Jurkat, Clone E6-1 (cell line): ENCODE measurements at places on chromosomes 16 and 17.

- no peak for DNase-seq
Observed at GRCh38 chr17:55931446-55931845, 180.6 kb downstream of the PCTP start.

- DNase-seq, result no peak
Observed at GRCh38 chr17:6524520-6524919, 31.8 kb downstream of the PITPNM3 start.

- DNase-seq, result no peak
Observed at GRCh38 chr16:19346335-19346922, 60.9 kb downstream of the CLEC19A start.

DNA sequence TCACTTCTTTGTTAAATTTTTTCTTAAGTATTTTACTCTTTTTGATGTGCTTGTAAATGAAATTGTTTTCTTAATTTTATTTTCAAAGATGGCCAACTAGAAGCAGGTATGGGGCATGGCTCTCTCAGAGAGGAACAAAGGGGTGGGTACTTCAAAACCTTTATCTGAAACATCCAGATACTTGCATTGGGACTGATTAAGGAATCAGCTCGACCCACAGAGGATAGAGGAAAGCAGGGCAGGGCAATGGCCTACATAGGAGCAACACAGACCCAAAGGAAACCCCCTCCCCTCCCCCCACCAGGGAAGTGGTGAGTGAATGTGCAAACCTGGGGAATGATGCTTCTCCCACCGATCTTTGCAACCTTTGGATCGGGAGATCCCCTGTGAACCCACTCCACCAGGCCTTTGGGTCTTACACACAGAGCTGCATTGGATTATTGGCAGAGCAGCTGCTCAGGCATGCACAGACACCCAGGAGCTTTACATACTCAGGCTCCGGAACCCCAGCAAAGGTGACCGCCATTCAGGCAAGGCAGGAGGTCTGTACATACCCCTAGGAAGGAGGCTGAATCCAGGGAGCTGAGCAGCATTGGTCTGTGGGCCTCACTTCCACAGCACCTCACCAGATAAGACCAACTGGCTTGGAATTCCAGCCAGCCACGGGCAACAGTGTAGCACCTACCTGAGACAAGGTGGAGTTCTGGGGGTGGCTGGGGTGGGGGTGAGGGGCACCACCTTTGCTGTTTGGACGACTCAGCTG lies 3.0 kb upstream of the CCR7 start:
- DNase-seq, result no peak

- DNase-seq, result no peak
Observed at GRCh38 chr16:72444696-72445095, 272.7 kb upstream of the PMFBP1 start.

- no peak for DNase-seq
Observed at GRCh38 chr17:34408439-34408838, 45.4 kb upstream of the CCL1 start.

DNA sequence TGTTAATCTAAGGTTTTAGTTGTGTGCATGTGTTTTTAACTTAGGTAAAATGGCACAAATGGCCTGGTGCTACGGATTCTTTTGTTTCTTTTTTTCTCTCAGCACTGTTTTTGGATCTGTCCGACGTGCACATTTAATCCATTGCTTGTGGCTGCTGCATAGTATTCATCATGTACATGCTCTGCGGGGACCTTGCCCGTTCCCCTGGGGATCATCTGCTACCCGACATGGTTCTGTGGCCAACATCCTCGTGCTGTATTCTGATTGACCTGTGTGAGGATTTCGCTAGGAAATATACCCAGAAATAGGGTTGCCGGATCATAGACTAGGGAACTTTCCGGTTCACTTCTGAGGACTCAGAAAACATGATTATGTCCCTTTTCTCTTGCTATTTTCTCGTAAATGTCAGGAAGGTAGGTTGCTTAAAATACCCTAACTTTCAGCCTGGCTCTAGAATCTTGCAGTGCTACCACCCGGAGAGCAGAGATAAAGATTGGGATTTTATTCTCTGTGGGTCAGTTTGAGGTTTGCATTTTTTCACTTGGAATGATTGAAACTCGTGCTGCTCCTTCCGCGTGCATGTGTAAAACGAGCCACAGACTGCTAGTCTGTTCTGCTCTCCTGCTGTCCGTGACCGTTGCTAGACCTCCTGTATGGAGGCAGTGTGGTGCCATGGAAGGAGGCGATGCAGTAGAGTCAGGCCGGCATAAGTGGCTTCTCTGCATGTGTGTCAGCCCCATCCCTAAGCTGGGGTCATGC lies 42.9 kb downstream of the LDHD start:
- DNase-seq, result no peak

GRCh38 chr17:2893422-2893914 lies 97.2 kb downstream of the RAP1GAP2 start:
- no peak for DNase-seq

DNA sequence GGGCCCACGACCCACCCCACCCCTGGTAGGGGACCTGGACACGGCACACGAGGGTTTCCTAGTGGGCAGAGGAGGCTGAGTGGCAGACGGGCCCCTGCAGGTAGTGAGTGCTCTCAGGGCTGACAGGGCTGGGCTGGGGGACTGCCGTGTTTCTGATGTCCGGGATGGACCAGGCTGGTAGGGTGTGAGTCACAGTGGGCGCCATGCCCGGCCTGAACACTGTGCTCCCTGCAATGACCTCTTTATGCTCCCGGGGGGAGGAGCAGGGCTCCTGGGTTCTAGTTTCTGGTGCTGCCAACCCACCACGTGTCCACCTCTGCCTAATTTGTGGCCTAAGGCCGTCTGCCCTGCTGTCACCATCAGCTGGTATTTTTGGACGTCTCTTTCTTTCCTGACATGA lies 26.3 kb downstream of the ARHGAP23 start:
- no peak for DNase-seq

DNA sequence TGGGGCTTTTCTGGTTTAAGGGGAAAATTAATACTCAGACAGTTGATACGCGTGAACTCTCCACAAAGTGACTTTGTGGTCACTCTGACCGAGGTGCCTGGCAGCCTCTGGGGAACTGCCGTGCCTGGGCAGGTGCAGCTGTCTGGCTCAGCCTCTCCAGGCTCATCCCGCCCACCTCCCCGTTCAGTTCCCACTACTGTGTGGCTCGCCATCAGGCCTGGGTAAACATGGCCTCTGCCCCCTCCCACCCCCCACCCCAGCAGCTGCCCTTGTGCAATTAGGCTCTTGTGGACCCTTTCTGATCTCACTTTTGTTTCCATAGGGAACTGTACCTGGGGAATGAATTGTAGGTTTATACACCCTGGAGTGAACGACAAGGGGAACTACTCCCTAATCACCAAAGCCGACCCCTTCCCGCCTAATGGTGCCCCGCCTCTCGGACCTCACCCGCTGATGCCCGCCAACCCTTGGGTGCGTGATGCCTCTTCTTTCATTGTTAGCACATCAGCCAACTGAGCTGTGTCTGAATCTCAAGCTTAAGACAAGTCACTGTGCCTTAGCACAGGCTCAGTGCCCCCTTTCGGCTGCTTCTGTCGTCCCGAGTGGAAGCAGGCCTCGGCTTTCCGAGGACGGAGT lies 27.8 kb downstream of the ZC3H18 start:
- peak; percentile 44 for DNase-seq

DNA sequence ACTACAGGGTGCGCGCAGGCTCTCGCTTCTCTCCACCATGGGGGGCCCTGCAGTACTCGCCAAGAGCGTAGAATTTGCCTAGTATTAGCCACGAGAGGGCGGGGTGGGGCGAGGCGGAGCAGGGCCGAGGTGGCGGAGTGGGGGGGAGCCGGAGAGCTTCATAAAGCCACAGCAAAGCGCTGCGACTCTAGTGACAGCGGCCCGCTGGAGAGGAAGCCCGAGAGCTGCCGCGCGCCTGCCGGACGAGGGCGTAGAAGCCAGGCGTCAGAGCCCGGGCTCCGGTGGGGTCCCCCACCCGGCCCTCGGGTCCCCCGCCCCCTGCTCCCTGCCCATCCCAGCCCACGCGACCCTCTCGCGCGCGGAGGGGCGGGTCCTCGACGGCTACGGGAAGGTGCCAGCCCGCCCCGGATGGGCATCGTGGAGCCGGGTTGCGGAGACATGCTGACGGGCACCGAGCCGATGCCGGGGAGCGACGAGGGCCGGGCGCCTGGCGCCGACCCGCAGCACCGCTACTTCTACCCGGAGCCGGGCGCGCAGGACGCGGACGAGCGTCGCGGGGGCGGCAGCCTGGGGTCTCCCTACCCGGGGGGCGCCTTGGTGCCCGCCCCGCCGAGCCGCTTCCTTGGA lies at the start of gene TBX21:
Gene TBX21 (plus strand): TSS at position 190 of the 627 bp plus-strand sequence. CDS start 219 bp downstream, at position 409.
- DNase-seq, result peak; percentile 84

GRCh38 chr17:49434821-49435670 lies 20.4 kb upstream of the PHB1 start:
- peak; percentile 28 for DNase-seq

DNA sequence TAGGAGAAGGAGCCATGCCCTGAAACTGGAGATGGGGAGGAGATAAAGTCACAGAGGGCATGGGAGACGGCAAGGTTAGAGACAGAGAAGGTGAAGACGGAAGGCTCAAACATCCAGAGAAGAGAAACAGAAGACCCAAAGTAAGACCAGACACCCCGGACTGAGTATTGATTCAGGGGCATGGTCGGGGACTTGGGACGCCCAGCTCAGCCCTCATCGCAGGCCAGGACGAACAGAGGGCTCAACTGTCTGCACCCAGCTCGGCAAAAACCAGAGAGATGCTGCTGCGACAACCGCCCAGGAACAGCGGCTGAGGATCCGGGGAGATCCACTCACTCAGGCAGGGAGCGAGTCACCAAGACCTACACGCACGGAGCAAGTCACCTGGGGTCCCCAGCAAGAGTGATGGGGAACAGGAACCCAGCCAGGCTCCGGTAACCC lies 999 bp downstream of the XYLT1 start:
- DNase-seq, result no peak

DNA sequence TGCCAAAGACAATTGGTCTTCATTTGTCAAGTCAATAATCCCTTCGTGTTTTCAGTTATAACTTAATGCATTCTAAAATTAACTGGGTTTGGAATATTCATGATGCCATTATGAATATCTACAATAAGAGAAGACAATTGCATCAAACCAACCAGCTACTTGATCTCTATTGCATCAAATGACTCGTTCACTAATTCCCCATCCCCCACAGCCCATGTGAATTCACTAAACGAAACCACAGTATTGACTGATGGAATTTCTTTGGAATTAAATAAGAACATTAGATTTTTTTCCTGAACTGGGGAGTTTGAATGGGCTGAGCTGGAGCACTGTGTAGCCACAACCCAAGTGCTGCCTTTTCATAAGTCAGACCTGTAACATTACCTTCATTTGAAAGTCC lies 65.3 kb downstream of the HS3ST3B1 start:
- no peak for DNase-seq

DNA sequence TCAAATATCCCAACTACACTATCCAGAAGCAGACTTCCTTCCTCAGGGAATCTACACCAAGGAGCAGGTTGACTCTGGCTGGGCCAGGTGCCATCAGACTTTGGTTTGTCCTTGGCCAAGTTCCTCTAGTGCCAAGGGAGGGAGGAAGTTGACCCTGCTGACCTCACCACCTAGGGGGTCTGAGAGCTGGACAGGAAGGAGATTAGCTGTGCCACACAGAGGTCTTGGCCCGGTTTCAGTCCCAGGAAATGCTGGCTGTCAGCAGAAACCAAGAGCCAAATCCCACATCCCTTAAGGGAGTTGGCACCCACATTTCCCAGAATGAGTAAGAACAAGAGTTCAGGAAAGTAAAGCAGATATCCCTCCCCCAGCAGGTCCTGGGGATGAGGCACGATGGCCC lies 178.2 kb downstream of the SALL1 start:
- no peak for DNase-seq

- no peak for DNase-seq
Observed at GRCh38 chr17:67615011-67615561, 102.7 kb upstream of the NOL11 start.

DNA sequence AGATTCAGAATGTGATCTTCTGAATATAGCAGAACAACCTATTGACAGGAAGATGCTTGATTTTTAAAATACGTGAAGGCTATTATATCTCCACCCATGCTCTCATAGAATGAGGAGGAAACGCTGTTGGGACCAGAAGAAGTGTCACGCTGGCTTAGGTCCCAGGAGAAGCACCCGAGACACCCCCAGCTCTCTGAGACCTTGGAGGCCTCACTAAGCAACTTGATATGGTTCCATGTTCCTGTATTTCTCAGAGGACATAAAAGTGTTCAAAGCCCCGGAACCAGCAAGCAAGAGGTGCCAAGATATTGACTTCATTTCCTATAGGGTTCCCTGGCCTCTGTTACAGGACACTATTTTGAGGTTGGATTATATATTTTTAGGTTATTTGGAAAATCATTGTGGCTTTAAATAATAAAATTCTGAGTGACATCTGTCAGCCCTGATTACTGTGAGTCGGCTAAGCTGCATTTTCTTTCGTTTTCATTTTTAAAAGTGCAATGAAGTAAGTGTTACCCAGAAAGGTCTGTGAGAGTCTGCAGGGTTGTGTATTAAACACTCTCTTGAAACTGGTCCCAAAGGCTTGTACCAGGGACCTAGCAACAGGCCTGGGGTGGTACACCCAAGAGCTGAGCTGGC lies 400.0 kb downstream of the SOX9 start:
- DNase-seq, result no peak

GRCh38 chr16:56607109-56607618 lies 1.2 kb upstream of the MT2A start:
- no peak for DNase-seq

- DNase-seq, result no peak
Observed at GRCh38 chr17:67456103-67456502, 79.0 kb downstream of the PITPNC1 start.

- no peak for DNase-seq
Observed at GRCh38 chr16:2285731-2286191, 17.8 kb upstream of the RNPS1 start.

DNA sequence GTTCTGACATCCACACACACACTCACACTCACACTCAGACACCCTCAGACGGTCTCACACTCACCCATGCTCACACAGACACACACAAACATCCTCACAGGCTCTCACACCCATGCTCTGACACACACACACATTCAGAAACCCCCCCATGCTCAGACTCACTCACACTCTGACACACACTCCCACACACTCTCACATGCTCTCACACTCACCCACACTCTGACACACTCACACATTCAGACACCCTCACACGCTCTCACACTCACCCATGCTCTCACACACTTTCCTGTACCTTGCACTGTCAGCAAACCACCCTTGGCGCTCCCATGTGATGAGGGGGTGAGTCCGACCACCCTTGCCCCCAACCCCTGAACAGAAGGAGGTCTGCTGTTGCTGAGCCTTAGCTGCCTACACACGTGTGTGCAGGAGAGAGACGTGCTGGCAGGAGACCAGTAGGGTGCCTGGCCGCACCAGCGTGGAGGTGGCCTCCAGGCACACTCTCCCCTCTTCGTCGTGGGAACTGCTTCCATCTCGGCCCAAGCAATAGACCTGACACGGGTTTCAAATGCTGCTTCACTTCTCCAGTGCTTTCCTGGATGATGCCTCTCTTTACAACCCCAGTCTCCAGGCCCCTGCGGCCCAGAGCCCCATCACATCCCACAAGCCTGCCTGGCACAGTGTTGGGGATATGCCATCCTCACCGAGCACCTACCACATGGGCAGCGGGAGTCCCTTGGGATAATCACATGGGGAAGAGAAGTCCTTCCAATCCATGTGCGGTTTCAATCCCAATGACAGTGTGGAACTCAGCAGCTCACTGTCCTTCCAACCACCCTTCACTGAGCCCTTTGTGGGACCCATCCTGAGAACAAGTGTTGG lies 267.8 kb upstream of the FOXF1 start:
- no peak for DNase-seq
